ENCODE measurements at places on chromosomes 13 and 19.
A peak's percentile ranks its signal among the peaks of the same experiment; 100 is the strongest.

- no peaks in the 10 kb centered on the region for H3K27me3 ChIP-seq
- peaks cover 49% of the 10 kb centered on the region for H3K36me3 ChIP-seq
- peak overlapping the region; percentile 51 for H3K27ac ChIP-seq
- H3K4me3 ChIP-seq: no peak overlapping the region
- H3K4me1 ChIP-seq: no peaks in the 10 kb centered on the region
Observed at GRCh38 chr19:41871573-41872383, 5.3 kb upstream of the CD79A start.

DNA sequence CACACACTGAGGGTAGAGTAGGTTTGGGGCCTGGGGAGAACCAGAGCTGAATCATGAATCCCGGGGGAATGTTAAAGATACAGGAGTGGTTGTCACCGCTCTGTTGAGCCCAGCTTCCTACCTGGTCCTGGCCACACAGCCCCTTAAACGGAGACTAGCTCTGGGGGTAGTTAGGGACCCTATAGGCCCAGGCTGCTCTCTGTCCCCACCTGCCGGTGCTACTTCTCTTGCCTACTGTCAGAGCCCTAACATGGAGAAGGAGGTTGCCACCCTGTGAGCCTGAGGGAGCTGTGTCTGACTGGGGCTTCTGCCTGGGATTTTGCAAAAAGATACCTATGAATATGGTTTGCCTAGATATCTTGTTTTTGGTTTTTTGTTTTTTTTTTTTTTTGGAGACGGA lies 36.6 kb upstream of the ZNF429 start:
- H3K27me3 ChIP-seq: no peaks in the 10 kb centered on the region
- no peak for DNase-seq
- H3K36me3 ChIP-seq: no peaks in the 10 kb centered on the region
- no peaks in the 10 kb centered on the region for H3K4me1 ChIP-seq
- no peak overlapping the region for H3K4me3 ChIP-seq
- H3K27ac ChIP-seq: no peak overlapping the region

DNA sequence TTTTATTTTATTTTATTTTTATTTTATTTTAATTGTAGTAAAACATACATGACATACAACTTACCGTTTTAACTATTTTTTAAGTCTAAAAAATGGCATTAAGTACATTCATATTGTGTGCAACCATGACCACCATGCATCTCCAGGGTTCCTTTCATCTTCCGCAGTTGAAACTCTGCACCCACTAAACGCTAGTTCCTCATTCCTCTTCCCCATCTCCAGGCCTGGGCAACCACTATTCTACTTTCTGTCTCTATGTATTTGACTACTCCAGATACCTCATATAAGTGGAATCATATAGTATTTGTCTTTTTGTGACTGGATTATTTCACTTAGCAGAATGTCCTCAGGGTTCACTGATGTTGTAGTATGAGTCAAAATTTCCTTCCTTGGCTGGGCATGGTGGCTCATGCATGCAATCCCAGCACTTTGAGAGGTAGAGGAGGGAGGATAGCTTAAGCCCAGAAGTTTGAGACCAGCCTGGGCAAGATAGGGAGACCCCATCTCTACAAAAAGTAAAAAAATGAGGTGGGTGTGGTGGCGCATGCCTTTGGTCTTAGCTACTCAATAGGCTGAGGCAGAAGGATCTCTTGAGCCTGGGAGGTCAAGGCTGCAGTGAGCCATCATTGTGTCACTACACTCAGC lies 55.7 kb upstream of the ZNF507 start:
- no peak overlapping the region for H3K4me3 ChIP-seq
- 0 out of 2 replicates have a peak, but pooled peaks cover 3% of the 10 kb centered on the region for H3K27me3 ChIP-seq
- no peaks in the 10 kb centered on the region for H3K4me1 ChIP-seq
- H3K27ac ChIP-seq: no peak overlapping the region
- no peak for DNase-seq

DNA sequence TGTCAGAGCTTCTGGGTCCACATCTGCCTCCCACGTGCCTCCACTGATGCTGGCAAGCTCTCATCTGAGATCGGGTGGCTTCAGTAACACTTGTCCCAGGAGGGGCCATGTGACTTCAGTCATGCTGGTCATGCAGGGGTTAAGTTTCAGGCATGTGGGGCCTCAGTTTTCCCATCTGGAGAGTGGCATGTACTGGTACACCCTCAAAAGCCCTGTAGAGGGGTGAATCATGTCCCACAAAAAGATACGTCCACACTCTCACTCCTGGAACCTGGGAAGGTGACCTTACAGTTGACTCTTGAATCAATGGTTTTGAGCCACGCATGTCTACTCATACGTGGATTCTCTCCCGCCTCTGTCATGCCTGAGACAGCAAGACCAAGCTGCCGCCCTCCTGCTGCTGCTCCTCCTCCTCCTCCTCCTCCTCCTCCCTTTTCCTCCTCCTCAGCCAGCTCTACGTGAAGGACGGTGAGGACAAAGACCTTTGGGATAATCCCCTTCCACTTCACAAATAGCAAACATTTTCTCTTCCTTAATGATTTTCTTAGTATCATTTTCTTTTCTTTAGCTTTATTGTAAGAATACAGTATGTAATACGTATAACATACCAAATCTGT lies 53.7 kb downstream of the COMP start:
- no peaks in the 10 kb centered on the region for H3K27me3 ChIP-seq
- no peak overlapping the region for H3K27ac ChIP-seq
- no peak for DNase-seq
- H3K4me3 ChIP-seq: no peak overlapping the region
- H3K36me3 ChIP-seq: no peaks in the 10 kb centered on the region
- no peaks in the 10 kb centered on the region for H3K4me1 ChIP-seq

DNA sequence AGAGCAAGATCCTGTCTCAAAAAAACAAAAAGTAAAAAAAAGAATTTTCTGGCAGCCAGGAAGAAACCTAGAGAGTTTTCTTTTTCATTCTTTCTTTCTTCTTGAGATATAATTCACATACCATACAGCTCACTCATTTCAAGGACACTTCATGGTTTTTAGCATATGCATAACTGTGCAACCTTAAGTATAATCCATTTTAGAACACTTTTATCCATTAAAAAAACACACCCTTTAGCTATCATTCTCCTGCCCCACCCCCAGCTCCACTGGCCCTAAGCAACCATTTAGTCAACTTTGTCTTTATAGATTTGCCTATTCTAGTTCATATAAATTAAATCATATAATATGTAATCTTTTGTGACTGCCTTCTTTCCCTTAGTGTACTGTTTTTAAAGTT lies 8.1 kb upstream of the IPO5 start:
- H3K36me3 ChIP-seq: no peaks in the 10 kb centered on the region
- no peaks in the 10 kb centered on the region for H3K4me1 ChIP-seq
- DNase-seq: no peak

DNA sequence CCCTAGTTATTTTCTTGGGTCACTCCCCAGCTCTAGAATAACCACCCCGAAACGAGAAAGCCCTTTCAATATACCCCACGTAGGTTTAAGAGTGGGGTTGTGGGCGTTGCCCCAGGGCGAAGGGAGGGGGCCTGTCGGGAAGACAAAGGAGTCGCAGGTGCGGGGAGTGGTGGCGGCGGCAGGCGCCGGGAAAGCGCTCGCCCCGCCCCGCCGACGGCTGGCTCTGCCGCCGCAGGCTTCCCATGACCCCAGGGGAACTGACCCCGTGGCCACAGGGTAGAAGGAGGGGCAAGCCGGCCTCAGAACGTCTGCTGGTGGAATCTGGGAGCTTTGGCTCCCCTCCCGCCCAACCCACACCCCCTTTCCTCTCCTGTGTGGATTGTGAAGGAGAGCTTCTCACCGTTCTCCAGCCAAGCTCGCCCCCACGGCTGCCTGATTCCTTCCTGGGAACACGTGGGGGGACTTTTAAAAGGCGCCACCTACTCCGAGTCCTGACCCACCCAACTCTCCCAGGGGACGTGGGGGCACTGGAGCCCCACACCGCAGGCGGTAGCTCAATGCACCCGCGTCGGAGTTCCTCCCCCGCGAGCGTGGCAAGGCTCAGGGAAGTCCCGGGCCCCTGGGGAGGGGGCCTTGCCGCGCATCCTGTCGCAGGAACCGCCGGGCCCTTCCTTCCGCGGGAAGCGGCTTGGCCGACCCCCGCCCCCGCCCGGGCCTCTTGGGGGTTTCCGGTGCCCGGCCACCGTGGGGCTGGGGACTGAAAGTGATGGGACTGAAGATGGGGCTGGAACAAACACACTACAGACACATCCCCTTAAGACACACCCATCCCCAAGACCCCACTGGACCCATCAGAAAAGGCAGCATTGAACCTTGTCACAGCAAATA lies 5.5 kb downstream of the IER2 start:
- H3K36me3 ChIP-seq: peaks cover 12% of the 10 kb centered on the region
- peak overlapping the region; percentile 99 for H3K27ac ChIP-seq
- H3K27me3 ChIP-seq: no peaks in the 10 kb centered on the region
- peak overlapping the region; percentile 94 for H3K4me3 ChIP-seq

DNA sequence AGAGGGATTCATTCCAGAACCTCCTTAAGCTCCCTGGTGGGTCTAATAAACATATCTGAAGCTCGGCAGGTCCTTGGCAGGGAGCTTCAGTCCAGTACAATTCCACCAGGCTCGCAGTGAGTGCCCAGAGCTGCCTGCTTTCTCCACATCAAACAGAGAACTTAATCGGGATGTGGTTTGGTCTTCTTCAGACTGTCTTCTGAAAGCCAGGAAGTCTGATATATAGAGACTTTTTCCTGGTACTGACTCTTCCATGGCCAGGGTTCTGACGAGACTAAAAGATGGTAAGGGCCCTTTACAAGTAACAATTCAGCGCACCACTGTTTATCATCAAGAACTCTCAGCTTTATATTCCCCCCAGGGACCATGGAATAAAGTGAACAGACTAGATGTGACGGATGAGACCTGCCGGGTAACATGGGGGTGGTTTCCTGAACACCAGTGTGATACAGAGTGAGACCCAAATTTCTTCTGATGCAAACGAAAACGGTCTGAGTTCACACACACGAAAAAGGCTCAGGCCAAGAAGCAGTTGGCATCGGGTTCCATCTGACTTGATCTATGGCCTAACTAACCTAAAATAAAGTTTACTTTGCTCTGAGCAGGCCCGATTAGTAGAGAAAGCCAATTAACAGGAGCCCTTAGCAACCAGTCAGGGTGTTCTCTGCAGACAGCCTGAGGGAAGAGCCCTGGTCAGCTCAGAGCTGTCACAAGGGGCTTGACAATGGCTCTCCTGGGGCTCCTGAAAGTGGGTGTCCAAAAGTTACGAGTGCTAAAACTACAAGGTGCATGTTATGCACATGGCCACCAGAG lies 29.0 kb downstream of the RANBP3 start:
- no peak for DNase-seq
- no peaks in the 10 kb centered on the region for H3K36me3 ChIP-seq
- no peaks in the 10 kb centered on the region for H3K4me1 ChIP-seq
- no peak overlapping the region for H3K27ac ChIP-seq
- no peaks in the 10 kb centered on the region for H3K27me3 ChIP-seq

- H3K27ac ChIP-seq: no peak overlapping the region
- no peak overlapping the region for H3K4me3 ChIP-seq
- peaks cover 17% of the 10 kb centered on the region for H3K27me3 ChIP-seq
- no peaks in the 10 kb centered on the region for H3K36me3 ChIP-seq
- H3K4me1 ChIP-seq: no peaks in the 10 kb centered on the region
Observed at GRCh38 chr13:29479716-29480492, 115.6 kb downstream of the SLC7A1 start.

GRCh38 chr13:104170980-104171555 lies 1104.9 kb upstream of the SLC10A2 start:
- no peak overlapping the region for H3K4me3 ChIP-seq
- no peaks in the 10 kb centered on the region for H3K36me3 ChIP-seq
- no peak for DNase-seq
- H3K27me3 ChIP-seq: no peaks in the 10 kb centered on the region
- no peaks in the 10 kb centered on the region for H3K4me1 ChIP-seq

DNA sequence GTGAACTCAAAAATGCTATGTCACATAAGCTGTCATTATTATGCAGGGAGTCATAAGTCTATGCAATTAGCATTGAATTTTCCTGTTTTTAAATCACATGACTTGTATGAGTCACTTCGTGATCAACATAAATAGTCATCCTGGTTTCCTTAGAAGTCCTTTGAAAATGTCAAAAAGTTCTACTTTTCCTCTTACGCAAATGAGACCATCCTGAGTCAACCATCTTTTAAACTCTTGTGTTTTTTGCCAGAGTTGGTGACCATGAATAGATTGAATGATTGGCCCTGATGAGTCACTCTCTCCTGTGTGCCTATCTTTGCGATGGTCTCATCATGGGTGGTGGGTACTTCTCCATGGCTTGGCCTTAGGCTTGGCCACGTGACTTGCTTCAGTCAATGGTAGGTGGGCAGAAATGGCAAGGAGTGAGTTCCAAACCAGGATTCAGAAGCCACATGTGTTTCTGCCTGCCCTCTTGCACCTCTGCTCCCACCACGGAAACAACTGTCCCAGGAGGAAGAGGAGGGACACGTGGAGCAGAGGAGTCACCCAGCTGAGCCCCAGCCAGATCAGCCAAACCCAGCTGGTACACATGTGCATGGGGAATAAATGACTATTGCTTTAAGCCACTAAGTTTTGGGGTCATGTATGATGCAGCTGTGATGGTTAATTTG lies 123.5 kb upstream of the CACNA1A start:
- peaks cover 2% of the 10 kb centered on the region for H3K4me1 ChIP-seq
- no peak overlapping the region for H3K4me3 ChIP-seq
- no peak overlapping the region for H3K27ac ChIP-seq
- 0 out of 2 replicates have a peak, but pooled peaks cover 2% of the 10 kb centered on the region for H3K27me3 ChIP-seq

DNA sequence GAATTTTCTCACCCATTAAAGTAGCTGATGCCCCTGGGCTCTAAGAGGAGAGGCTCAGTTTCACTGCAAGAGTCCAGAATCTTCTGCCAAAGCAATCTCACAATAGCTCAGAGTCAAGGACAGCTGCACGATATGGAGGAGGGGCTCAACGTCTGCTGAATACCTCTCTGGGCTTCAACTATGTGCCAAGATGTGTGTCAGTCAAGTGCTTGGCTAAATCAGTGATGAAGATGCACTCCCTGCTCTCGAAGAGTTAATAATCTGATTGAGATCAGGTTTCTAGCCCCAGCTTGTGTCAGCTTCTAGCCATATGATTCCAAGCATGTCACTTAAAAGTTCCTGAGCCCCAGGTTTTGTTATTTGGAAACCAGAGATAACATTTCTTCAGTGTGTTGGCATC lies 46.8 kb downstream of the KLF12 start:
- H3K4me1 ChIP-seq: no peaks in the 10 kb centered on the region
- DNase-seq: no peak
- no peaks in the 10 kb centered on the region for H3K36me3 ChIP-seq
- H3K27ac ChIP-seq: no peak overlapping the region

DNA sequence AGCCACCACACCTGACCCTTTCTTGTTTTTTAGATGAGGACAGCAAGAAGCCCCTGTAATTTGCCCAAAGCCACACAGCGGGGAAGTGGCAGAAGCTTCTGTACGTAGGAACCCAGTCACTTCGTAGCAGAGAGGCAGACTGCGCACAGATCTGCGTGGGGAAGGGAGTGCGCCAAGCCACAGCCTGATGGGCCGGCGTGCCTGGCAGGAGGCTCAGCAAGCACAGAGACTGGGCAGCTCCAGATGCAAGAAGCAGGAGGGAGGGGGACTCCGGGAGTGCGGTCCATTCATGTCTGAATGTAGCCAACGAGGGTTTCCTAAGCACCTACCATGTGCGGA lies 347 bp upstream of the TJP3 start:
- DNase-seq: no peak
- peaks cover 47% of the 10 kb centered on the region for H3K4me1 ChIP-seq
- peak overlapping the region; percentile 49 for H3K4me3 ChIP-seq
- H3K27me3 ChIP-seq: no peaks in the 10 kb centered on the region
- H3K27ac ChIP-seq: peak overlapping the region; percentile 80
- no peaks in the 10 kb centered on the region for H3K36me3 ChIP-seq

- H3K27ac ChIP-seq: no peak overlapping the region
- H3K27me3 ChIP-seq: no peaks in the 10 kb centered on the region
- H3K36me3 ChIP-seq: no peaks in the 10 kb centered on the region
Observed at GRCh38 chr19:45976178-45976577, 2.5 kb upstream of the NOVA2 start.

GRCh38 chr13:44307844-44308243 lies 65.8 kb upstream of the SERP2 start:
- peaks cover 100% of the 10 kb centered on the region for H3K4me1 ChIP-seq
- H3K27me3 ChIP-seq: no peaks in the 10 kb centered on the region
- peak; percentile 15 for DNase-seq
- peak overlapping the region; percentile 96 for H3K27ac ChIP-seq
